Muscle of back (tissue), 13 donors: ENCODE measurements at places on chromosomes 2 and 18.
A peak's percentile ranks its signal among the peaks of the same experiment; 100 is the strongest.

DNA sequence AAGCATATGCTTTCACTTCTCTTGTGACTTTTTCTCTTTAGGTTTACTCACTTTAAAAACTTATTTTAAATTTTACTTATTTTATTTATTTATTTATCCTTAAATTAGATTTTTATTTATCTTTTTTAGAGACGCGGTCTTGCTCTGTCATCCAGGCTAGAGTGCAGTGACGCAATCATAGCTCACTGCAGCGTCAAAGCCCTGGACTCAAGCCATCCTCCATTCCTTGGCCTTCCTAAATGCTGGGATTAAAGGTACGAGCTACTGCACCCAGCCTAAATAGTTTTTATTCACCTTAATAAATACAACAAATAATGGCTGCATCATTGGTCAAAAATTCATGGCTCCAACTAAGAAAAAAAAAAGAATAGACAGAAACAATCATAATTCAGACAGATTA is 415.7 kb upstream of the FIGN start:
- DNase-seq: no peak

GRCh38 chr2:38178119-38178518 is 102.2 kb upstream of the CYP1B1 start:
- no peak for DNase-seq

DNA sequence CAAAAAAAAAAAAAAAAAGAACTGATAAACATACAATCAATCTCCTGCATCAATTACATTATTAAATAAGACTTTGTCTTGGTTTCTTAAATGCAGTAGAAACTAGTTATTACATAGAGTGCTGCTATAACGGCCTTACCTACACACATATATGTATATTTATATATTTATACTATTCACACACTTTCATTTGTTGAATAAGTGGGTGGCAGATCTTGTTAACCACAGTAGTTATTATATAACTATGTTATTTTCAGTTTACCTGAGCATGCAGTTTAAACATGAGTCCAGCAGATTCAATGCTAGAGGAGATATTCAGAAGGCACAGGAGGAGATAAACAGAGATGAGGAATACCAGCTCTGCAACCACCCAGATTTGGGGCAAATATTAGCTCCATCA is 81.5 kb upstream of the CD226 start:
- DNase-seq: no peak

DNA sequence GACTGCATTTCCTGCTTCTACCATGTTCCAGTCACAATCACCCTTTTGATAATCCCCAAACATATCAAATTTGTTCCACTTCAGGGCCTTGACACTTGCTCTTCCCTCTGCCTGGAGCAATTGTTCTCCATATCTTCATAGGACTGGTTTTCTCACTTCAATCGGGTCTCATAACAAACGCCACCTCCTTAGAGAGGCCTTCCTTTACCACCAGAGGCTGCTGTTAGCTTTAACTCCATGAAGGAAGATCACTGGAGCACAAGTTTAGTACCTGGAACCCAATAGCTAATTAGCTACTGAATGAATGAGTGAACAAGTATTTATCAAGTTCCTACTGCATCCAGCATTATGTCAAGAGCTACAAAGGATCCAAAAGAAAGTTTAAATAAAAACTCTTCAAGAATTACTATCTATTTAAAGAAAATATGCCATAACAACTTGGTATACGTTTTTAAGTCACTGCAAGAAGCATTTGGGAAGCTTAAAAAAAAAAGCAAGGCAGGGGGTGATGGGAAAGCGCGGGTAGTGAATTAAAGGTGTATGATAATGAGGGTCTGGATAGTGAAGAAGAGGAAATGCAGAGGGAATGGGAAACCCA is 58.8 kb downstream of the BAZ2B start:
- DNase-seq: no peak

DNA sequence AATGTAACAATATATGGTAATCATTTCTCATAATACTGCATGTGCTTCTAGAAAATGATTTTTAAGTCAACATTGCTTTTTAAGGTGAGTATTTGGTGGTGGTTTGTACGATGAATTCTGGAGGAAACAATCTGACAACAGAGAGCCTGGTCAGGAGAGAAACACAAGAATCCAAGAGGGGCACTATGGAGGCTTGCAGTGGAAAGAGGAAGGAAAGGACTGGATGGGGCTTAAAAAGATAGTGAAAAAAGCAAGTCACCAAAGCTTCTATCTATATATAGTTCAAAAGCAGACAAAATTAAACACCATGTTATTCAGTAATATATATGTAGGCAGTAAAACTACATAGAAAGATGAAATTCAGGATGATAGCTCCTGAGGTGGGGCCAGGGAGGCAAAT is 109.4 kb upstream of the SERTAD2 start:
- DNase-seq: no peak

- no peak for DNase-seq
These were observed 32.0 kb downstream of the SFT2D3 start for GRCh38 chr2:127733113-127733815.

DNA sequence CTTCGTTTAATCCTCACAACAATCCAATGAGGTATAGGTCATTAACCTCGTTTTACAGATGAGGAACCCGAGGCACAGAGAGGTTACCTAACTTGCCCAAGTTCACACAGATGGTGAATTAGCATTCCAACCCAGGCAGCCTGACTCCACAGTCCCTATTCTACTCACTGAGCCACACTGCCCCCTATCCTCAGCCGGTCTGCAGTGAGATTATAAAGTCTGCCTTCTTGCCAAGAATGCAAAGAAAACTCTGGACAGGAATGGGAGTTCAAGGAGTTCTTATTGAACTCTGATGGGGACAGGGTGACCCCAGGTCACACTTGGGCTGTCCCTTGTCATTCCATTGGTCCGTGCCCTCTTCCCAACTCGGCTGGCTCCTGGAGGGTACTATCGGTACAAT is 118.1 kb upstream of the MSH6 start:
- DNase-seq: no peak

DNA sequence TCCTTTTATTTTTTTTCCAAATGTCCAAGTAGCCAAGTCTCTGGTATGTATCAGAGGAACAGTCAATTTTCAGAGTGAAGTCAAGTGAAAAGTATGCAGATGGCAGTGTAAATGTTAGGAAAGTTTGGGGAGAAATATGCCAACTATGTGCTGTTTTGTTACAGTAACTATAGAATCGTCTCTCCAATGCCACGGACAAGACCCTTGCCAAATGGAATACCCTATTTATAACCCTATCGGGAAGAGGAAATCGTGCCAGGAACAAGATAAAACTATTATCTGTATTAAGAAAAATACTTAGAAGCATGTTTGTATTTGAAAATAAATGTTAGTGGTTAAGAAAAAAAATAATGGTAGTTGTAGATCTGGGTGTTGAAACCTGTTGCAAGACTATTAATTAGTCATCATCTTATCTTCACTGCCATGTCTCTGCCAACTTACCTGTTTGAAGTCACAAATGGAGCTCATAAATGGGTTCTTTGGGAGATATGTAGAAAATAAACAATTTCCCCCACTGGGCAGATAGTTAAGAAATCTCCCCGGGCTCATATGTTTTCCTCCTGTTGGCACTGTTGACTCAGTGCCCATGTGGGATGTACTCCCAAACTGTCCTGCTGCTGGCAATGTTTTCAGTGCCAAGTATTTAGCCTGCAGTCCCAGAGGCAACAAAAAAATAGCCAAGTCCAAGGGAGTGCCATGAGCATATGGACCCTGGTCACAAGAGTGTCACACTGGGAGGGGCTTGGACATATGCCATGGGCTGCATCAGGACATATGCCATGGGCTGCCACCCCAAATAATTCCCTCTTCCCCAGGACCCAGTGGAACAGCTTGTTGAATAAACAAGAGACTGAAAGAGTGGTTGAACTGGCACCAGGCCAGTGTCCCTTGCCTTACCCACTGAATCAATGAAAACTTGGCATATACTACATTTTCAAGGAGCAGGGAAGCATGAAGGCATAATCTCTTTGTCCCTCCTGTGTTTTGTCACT is 366.9 kb downstream of the OSR1 start:
- DNase-seq: peak; percentile 69

- no peak for DNase-seq
These were observed 185.4 kb downstream of the ST6GAL2 start for GRCh38 chr2:106700616-106701015.

DNA sequence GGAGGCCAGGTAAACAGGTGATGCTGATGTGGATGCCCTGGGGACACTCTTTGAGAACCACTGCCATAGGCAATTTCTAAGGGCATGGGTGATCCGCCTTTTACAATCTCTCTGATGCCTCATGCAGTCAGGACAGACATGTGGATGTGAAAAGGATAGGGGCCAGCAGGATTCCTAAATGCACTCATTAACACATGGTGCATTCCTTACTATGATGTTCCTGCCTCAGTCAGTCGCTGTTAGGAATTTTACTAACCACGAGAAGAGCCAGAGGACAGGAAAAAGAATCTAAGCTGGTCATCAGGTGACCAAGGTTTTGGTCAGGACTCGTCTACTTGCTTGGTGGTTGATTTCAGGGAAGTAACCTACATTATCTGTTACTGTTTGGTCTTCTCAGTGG is 191.0 kb downstream of the ARL4C start:
- no peak for DNase-seq

GRCh38 chr2:17460371-17461086 is 57.7 kb downstream of the RAD51AP2 start:
- no peak for DNase-seq

DNA sequence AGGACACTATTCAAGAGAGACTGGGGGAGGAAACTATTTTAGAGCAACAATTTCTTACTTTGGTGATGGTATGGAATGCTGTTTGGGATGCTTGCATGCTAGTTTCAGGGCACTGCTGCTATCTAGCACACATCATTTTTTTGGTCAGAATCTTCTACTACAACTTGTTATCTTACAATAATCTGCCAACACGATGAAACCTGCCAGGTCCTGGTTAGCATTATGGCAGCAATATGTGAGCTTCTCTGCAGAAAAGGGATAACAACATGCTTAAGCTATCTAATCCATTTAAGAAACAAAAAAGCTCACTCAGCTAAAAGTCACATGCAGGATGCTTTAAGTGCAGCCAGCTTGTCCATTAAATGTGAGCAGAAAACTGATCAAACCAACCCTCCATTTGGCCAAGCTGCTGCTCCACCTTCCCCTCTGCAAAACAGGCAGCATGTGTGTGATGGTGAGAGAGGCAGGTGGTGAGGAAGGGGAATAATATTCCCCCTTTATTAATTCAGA is 30.1 kb downstream of the GAREM2 start:
- no peak for DNase-seq

DNA sequence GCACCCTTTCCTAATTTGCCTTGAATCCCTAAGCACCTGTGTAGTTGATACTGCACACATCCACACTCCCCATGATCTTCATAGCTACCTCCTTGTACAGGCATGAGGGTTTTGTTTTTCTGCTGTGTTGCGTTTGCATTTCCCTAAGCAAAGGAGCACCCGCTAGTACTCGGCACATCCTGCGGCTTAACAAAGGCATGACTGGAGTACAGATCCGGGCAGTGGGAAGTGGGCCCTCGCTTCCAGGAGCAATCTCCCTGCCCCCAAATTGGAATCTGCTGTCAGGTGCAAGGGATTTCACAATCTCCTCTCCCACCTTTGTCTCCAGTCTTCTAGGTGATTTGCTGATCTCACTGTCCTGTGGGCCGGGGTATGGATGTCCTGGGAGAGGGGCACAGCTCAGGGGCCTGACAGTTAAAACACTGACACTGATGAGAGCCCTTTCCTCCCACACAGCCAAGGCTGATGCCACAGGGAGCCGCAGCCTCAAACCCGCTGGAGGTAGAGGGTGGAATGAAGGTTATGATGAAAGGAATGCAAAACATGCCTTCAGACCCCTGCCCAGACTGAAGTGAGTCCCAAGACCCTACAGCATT is 98.7 kb upstream of the THOC1 start:
- DNase-seq: no peak

DNA sequence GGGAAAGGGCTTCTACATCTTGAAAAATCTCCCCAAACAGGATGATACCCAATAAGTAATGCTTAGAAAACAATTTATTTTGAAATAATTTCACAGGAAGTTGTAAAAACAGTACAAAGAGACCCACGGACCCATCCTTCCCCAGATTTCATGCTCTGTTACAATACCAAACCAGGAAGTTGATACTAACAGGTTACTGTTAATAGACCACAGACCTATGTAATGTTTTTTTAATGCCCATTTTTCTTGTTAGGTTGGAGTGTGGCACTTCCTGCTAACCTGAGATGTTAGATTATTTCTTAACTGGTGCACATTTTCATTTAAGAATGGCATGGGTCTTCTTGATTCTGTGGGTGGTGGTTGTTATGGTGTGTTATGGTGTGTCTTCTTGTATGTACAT is 21.4 kb upstream of the MGAT5 start:
- no peak for DNase-seq

- DNase-seq: no peak
These were observed 71.1 kb downstream of the RFTN2 start for GRCh38 chr2:197604117-197604860.

GRCh38 chr2:74454654-74455511 is at the start of gene INO80B:
TSS of gene INO80B (plus strand) at chr2:74455087. CDS start at chr2:74455117, 30 bp downstream.
- DNase-seq: peak; percentile 99

DNA sequence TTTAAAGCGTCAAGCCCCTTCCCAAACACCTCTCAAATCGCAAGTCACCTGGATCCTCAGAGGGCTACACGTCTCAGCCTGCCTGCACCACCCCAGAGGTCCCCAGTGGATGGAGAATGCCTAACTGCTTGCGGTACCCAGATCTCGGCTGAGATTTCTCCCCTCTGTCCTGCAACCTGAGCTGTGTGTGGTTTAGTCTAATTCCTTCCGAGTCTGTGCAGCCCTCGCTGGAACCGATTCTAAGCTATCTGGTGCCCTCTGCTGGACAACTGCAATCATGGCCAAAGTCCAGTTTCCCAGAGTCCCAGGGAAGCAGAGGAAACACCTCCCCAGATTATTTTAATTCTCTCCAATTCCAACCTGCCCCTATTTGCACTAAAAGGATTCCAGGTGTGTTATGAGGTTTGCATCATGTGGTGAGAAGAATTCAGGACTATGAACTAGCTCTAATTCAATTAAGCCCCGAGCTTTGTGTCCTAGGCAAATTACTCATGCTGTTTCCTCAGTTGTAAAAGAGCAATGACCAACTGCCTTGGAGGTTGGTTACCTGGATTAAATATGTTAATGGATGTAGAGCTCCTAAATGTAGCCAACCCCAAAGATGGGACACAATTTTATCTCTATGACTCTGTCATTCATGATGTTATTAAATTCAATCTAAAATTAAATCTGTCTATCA is 276.1 kb upstream of the NCKAP5 start:
- peak; percentile 83 for DNase-seq
